Psoas muscle (tissue), 8 donors: ENCODE measurements at places on chromosomes 11 and 22. TPM values are rescaled to one million over a fixed set of nuclear protein-coding genes. Genes with fewer than 3 reads are reported as not detected.

TKFC gene
- total RNA-seq, result 30.4 TPM

CBLIF gene
- total RNA-seq, result not detected

ABTB2 gene
- 11.9 TPM for total RNA-seq

CD248 gene
- 7.3 TPM for total RNA-seq

RAPSN gene
- 58.7 TPM for total RNA-seq

YAP1 gene
- total RNA-seq, result 55.0 TPM

C1QTNF4 gene
- total RNA-seq, result 0.42 TPM

MOB2 gene
- total RNA-seq, result 58.7 TPM

- H3K36me3 ChIP-seq, result no peaks in the 10 kb centered on the region
- H3K4me3 ChIP-seq, result no peak overlapping the region
- no peak overlapping the region for H3K27ac ChIP-seq
- no peaks in the 10 kb centered on the region for H3K4me1 ChIP-seq
Observed at GRCh38 chr11:69947793-69948255, 128.6 kb upstream of the FGF3 start.

GRCh38 chr11:102530558-102530957 is at the start of gene MMP7:
TSS of gene MMP7 (minus strand) at chr11:102530747. CDS start at chr11:102530700, 47 bp downstream.
- H3K27me3 ChIP-seq, result peaks cover 3% of the 10 kb centered on the region
- H3K27ac ChIP-seq, result no peak within 1 kb of the TSS
- no peak within 1 kb of the TSS for H3K4me3 ChIP-seq
- no peaks in the 10 kb centered on the region for H3K36me3 ChIP-seq
- H3K4me1 ChIP-seq, result no peaks in the 10 kb centered on the region
- DNase-seq, result no peak

- H3K36me3 ChIP-seq, result peaks cover 26% of the 10 kb centered on the region
- H3K27ac ChIP-seq, result peak overlapping the region; percentile 41
- no peak overlapping the region for H3K4me3 ChIP-seq
- no peaks in the 10 kb centered on the region for H3K27me3 ChIP-seq
- H3K4me1 ChIP-seq, result peaks cover 11% of the 10 kb centered on the region
Observed at GRCh38 chr22:46293577-46294260, 3.0 kb upstream of the GTSE1 start.

- no peaks in the 10 kb centered on the region for H3K36me3 ChIP-seq
- peak overlapping the region; percentile 84 for H3K4me3 ChIP-seq
- peak overlapping the region; percentile 95 for H3K27ac ChIP-seq
Observed at GRCh38 chr11:83285151-83285770, 906 bp downstream of the CCDC90B start.

- no peak overlapping the region for H3K4me3 ChIP-seq
- no peak overlapping the region for H3K27ac ChIP-seq
- DNase-seq, result no peak
- H3K4me1 ChIP-seq, result no peaks in the 10 kb centered on the region
- no peaks in the 10 kb centered on the region for H3K36me3 ChIP-seq
Observed at GRCh38 chr11:127345819-127346459, 345.4 kb upstream of the KIRREL3 start.

DNA sequence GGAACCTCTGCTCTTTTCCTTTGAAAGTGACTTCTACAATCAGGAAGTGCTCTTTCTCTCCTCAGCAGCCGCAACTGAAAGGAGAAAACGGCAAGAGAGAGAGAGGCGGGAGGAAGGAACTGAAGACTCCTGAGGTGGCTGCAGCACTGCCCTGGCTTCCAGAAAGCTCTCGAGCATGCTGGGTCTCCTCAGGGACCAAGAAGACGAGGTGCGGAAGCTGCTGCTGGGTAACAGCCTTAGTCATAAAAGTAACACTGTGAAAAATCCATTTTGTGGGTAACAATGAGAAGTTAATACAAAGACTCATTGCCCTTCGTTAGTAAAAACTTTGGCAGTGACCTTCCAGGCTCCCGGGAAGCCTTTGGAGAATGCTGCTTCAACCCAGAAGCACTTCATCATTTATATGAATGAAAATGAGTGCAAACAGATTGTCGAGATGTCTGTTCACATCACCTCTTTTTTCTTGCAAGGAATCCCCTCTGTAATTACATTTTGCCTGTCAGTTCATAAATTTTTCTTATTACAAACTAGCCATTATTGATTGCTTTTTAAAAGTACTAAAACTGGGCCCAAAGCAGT is 473.4 kb downstream of the SOX6 start:
- no peak overlapping the region for H3K4me3 ChIP-seq
- no peaks in the 10 kb centered on the region for H3K36me3 ChIP-seq
- no peaks in the 10 kb centered on the region for H3K4me1 ChIP-seq
- DNase-seq, result no peak

GRCh38 chr22:37751449-37752188 is 54.8 kb downstream of the TRIOBP start:
- H3K36me3 ChIP-seq, result no peaks in the 10 kb centered on the region
- H3K4me3 ChIP-seq, result peak overlapping the region; percentile 15
- no peak for DNase-seq
- H3K4me1 ChIP-seq, result peaks cover 53% of the 10 kb centered on the region
- peak overlapping the region; percentile 78 for H3K27ac ChIP-seq

- no peak overlapping the region for H3K4me3 ChIP-seq
- H3K36me3 ChIP-seq, result peaks cover 13% of the 10 kb centered on the region
- H3K4me1 ChIP-seq, result no peaks in the 10 kb centered on the region
Observed at GRCh38 chr11:113690619-113691569, 15.2 kb downstream of the TMPRSS5 start.

DNA sequence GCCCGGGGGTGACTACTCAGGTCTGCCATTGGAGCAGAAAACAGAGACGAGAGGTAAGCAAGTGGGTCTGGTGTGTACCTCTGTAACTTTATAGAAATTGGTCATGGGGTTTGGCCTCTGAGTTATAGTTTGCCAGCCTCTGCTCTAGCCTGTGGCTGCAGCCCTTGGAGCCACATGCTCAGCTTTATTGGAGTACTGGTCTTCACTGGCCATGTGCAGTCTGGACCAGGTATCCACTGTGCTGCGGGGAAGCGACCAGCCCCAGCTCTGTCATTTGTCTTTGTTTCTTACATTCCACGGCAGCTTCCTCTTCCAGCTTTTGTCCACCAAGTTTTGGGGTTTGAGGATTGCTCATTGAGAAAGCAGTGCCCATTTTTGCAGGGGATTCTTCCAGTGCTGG is 453.4 kb downstream of the TBC1D22A start:
- DNase-seq, result no peak
- H3K4me3 ChIP-seq, result no peak overlapping the region
- H3K27me3 ChIP-seq, result no peaks in the 10 kb centered on the region
- no peaks in the 10 kb centered on the region for H3K4me1 ChIP-seq
- no peaks in the 10 kb centered on the region for H3K36me3 ChIP-seq
- H3K27ac ChIP-seq, result no peak overlapping the region

DNA sequence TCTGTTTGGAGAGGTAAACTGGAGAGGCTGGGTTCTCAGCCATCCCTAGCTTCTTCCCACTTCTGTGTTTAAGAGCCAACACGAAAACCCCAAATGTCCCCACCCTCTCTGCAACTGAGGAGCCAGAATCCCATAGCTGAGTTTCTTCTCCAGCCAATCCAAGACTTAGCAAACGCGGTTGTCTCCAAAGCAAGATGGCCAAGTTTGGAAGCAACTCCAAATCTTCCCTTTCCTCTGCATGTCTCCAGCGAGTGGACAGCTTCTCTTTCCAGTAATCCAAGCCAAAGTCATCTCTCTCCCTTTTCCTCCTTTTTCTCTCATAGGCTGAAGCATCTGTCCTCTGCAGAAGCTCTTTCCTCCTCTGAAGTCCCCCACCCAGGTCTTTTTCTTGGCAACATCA is 539.2 kb downstream of the MIAT start:
- H3K27me3 ChIP-seq, result peaks cover 4% of the 10 kb centered on the region
- no peak overlapping the region for H3K4me3 ChIP-seq
- H3K27ac ChIP-seq, result no peak overlapping the region
- no peaks in the 10 kb centered on the region for H3K36me3 ChIP-seq
- DNase-seq, result no peak

- DNase-seq, result peak; percentile 42
- no peak overlapping the region for H3K4me3 ChIP-seq
- H3K36me3 ChIP-seq, result no peaks in the 10 kb centered on the region
- H3K4me1 ChIP-seq, result peaks cover 40% of the 10 kb centered on the region
- H3K27me3 ChIP-seq, result no peaks in the 10 kb centered on the region
Observed at GRCh38 chr22:49956914-49957825, 3.4 kb upstream of the PIM3 start.

DNA sequence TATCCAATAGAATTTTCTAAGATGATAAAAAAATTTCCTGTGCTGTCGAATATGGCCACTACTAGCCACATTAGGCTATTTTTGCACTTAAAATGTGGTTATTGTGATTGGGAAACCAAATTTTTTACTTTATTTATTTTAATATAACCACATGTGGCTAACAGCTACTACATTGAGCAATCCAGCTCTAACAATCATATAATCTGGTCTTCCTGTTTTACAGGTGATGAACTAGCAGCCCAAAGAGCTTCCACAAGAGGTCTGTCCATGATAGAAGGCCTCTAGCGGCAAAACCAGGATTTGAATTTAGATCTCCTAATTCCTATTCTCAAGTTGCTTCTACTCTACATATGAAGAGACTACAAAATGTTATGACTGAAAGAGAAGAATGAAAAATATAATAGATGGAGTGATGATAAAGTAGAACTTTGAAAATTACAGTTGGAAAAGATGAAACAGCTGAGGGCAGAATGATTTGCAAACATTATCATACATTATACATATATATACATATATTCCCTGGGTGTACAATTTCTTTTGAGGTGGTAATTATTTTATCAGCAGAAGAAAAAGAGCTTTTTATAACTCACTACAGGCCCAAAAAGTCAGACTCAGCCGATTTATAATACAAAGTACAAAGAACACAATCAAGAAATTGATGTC is 363.5 kb upstream of the PITPNB start:
- no peaks in the 10 kb centered on the region for H3K4me1 ChIP-seq
- no peaks in the 10 kb centered on the region for H3K36me3 ChIP-seq
- no peak for DNase-seq
- H3K27ac ChIP-seq, result no peak overlapping the region
- H3K27me3 ChIP-seq, result no peaks in the 10 kb centered on the region
- no peak overlapping the region for H3K4me3 ChIP-seq

GRCh38 chr11:8699903-8700302 is 17.3 kb downstream of the RPL27A start:
- no peak for DNase-seq
- H3K4me3 ChIP-seq, result no peak overlapping the region
- H3K4me1 ChIP-seq, result peaks cover 6% of the 10 kb centered on the region
- H3K36me3 ChIP-seq, result no peaks in the 10 kb centered on the region
- H3K27me3 ChIP-seq, result no peaks in the 10 kb centered on the region
- H3K27ac ChIP-seq, result peak overlapping the region; percentile 32

DNA sequence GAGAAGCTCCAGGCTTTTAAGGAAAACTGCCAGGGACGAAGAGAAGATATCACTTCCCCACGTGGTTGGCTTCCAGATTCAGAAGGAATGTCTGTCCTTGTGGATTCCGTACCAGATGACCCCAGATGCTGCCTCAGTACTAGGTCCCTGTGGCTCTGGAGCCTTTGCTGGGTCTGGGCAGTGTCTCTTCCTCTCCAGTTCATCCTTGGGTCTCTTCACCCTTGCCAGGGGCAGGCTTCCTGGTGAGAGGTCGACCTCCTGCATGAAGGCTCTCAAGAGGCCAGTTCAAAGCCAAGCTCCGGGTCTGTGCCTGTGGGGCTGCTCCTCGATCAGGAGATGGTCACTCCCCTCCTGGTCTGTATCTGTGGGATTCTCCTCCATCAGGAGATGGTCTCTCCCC is 74.7 kb upstream of the B3GAT1 start:
- H3K4me1 ChIP-seq, result no peaks in the 10 kb centered on the region
- DNase-seq, result no peak
- no peaks in the 10 kb centered on the region for H3K27me3 ChIP-seq
- H3K4me3 ChIP-seq, result no peak overlapping the region
- H3K36me3 ChIP-seq, result no peaks in the 10 kb centered on the region

GRCh38 chr11:12842933-12843636 is 166.0 kb upstream of the RASSF10 start:
- H3K27me3 ChIP-seq, result no peaks in the 10 kb centered on the region
- H3K27ac ChIP-seq, result peak overlapping the region; percentile 69
- H3K4me1 ChIP-seq, result peaks cover 81% of the 10 kb centered on the region
- DNase-seq, result no peak
- H3K4me3 ChIP-seq, result no peak overlapping the region

- H3K4me3 ChIP-seq, result no peak overlapping the region
- DNase-seq, result no peak
- no peaks in the 10 kb centered on the region for H3K4me1 ChIP-seq
- no peaks in the 10 kb centered on the region for H3K27me3 ChIP-seq
- H3K27ac ChIP-seq, result no peak overlapping the region
Observed at GRCh38 chr11:123187665-123188507, 7.2 kb downstream of the CLMP start.

- H3K27me3 ChIP-seq, result no peaks in the 10 kb centered on the region
- H3K4me3 ChIP-seq, result no peak overlapping the region
- no peaks in the 10 kb centered on the region for H3K36me3 ChIP-seq
- no peak overlapping the region for H3K27ac ChIP-seq
- H3K4me1 ChIP-seq, result peaks cover 10% of the 10 kb centered on the region
Observed at GRCh38 chr11:87092159-87092558, 54.4 kb downstream of the TMEM135 start.

DNA sequence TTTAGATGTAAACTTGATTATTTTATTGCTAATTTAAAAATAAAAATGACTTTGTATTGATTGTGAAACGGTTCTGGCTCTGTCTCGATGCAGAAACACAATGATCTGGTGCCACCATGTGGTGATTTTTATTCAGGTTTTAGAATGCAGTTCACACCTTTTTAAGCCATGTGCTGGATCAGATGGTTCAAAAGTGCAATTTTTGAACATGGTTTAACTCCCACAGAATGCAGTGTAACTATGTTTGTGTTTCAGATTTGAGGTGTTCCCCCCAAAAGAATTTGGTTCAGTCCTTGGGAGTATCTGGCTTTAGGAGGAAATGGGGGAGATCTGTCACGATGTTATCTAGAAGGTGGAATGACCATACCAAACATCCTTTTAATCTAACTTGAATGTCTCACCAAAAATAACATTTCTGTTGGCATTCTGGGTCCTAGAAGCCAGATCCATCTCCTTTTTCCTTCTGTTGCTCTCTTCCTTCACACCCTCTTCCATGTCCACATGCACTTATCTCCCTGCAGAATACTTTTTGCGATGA is 7.9 kb downstream of the MRPL16 start:
- DNase-seq, result no peak
- H3K4me3 ChIP-seq, result peak overlapping the region; percentile 10
- no peaks in the 10 kb centered on the region for H3K27me3 ChIP-seq
- peaks cover 83% of the 10 kb centered on the region for H3K36me3 ChIP-seq
- peaks cover 8% of the 10 kb centered on the region for H3K4me1 ChIP-seq

DNA sequence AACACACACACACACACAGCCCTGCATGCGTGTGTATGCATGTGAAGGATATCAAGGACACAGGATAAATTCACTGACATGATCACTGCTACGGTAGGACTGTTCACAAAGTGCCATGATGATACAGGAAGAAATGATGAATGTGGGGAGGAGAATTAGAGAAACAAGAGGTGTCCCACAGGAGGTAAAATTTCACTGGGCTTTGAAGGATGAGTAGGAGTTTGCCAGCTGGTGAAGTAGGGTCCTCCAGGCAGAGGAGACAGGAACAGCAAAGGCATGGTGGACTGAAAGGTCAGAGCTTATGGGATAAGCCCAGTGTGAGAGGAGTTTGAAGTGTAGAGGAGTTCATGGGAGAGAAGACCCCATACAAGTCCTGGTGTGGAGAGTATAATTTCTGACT is 18.6 kb downstream of the NECTIN1 start:
- H3K36me3 ChIP-seq, result no peaks in the 10 kb centered on the region
- H3K4me3 ChIP-seq, result no peak overlapping the region
- H3K4me1 ChIP-seq, result no peaks in the 10 kb centered on the region
- DNase-seq, result no peak
- peaks cover 4% of the 10 kb centered on the region for H3K27me3 ChIP-seq

GRCh38 chr11:119057000-119057769 is at the start of gene HYOU1:
TSS of gene HYOU1 (minus strand) at chr11:119057205. CDS start at chr11:119056160, 1,045 bp downstream.
- H3K27me3 ChIP-seq, result no peaks in the 10 kb centered on the region
- peak; percentile 99 for DNase-seq
- H3K4me3 ChIP-seq, result peak within 1 kb of the TSS; percentile 92
